ENCODE measurements at places on chromosomes 7 and 10. TPM values are rescaled to one million over a fixed set of nuclear protein-coding genes. Genes with fewer than 3 reads are reported as not detected.

- DNase-seq = peak; percentile 26
Observed at GRCh38 chr10:110336111-110336721, 31.5 kb upstream of the SMNDC1 start.

DNA sequence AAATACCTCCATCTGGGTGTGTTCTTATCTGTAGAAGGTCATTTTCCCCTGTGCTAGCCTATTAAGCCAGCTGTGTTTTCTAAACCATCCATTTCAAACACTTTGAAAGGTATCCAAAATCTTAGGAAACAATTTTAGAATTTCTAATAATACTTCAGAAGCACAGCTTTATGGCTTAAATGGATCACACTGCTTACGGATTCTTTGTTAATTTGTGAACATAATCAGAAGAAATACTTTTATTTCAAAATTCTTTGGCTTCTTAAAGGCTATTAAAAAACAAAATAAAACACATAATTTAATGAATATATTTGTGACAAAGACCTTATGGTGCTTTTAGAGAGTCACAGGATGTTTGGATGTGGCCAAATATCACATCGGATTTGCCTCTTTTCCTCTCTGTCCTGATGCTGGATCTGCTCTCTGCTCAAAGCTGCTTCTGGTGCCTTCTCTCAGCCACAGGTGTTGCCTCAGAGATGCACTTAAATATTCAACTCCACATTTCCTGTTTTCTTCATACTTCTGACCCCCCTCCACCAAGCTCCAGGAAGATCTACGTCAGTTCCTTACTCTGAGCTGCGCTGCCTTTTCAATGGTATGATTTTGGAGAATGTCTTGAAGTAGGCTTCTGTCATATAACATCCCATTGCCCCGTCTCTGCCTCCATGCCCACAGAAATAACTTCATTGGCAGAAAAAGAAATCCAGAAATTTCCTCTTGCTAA, 230.6 kb downstream of the MLLT10 start:
- DNase-seq = no peak

The HSPA12A gene
- 0.24 TPM for polyA plus RNA-seq

The ACTL6B gene
- polyA plus RNA-seq = not detected

- DNase-seq = no peak
Observed at GRCh38 chr10:115882021-115882420, 391.0 kb downstream of the GFRA1 start.

The FFAR4 gene
- not detected for polyA plus RNA-seq

DNA sequence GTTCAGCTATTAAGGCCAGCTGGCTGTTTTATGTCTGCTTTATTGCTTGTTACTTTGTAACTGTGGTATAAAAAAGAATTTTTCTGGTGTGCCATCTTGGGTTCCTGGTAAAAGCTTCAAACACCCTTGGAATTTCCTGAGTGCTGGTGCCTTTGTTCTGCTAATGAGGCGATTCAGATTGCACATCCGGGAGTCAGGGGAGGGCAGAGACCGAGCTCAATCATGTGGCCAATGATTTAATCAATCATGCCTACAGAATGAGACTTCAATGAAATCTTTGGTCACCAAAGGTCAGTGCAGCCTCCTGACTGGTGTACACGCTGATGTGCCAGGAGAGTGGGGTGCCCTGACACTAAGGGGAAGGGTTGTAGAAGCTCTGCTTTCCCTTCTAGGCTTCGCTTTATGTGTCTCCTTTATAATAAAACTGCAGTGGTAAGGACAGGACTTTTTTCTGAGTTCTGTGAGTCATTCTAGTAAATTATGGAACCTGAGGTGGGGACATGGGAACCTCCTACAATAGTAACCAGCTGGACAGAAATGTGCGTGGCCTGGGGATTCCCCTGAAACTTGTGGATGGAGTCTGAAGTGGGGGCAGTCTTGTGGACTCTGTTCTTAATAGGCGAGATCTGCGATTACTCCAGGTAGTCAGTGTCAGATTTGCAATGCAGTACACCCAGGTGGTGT, 69.4 kb upstream of the OGDHL start:
- peak; percentile 88 for DNase-seq

GRCh38 chr7:110868458-110868857, 222.5 kb upstream of the LRRN3 start:
- no peak for DNase-seq

- no peak for DNase-seq
Observed at GRCh38 chr10:1399431-1400100, 337.8 kb downstream of the ADARB2 start.

The TET1 gene
- polyA plus RNA-seq = 0.21 TPM
